Peyer's patch (tissue), 4 donors: ENCODE measurements at places on chromosomes 13 and 19.

GRCh38 chr19:49997709-49998108 lies 27.5 kb downstream of the VRK3 start:
- DNase-seq: no peak

DNA sequence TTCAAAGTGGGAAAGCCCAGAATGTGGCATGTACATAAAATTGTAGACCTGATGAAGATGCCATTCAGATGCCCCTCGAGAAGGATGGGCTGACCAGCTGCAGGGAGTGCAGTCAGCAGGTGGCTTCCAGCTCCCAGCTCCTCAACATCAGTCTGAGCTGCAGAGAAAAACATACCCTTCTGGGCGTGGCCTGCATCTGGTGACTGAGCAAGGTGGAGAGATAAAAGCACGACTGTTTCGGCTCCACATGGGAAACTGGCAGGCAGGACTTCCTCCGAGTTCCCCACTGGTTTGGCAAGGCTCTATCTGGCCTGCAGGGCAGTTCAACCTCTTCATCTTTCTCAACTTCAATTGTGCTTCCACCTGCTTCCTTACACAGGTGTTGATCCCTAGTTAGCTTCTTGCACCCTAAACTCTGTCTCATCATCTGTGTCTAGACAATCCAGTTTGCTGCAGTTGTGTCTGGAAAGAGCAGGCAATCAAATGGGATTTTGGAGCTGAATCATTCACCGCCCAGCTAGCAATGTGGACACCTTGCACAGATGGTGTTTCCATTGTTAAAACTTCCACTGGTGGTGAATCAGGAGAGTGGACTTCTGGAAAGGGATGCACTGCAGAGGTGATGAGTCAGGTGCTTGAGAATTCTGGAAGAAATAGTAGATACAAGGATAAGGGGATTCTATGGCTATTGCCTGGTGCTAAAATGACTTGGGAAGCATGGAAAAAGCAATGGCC lies 56.8 kb downstream of the POLR1D start:
- no peak for DNase-seq

DNA sequence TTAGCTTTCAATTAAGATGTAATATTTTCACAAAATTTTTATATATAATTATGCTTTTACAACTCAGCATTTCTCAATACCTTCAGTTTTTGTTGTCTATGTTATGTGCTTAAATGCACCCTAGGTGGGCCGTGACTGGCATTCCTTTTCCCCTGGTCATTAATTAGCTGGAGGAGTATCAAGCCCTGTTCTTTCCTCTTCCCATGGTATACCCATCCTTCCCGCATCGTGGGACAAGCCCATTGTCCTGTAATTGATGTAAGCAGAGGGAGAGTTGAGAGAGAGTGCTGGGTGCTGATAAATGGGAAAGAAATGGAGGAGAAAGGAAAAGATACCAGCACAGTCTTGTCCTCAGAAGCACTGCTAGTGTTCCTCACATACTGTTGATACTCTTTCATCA lies 591.7 kb downstream of the GPC6 start:
- no peak for DNase-seq

GRCh38 chr19:44903602-44904425 lies 1.8 kb upstream of the APOE start:
- DNase-seq: peak; percentile 65
